Activated CD4-positive, CD25-positive, alpha-beta regulatory T cell (primary cell): ENCODE measurements at places on chromosomes 2 and 18.

- no peak for DNase-seq
Observed at GRCh38 chr2:30425326-30425725, 21.7 kb upstream of the LCLAT1 start.

DNA sequence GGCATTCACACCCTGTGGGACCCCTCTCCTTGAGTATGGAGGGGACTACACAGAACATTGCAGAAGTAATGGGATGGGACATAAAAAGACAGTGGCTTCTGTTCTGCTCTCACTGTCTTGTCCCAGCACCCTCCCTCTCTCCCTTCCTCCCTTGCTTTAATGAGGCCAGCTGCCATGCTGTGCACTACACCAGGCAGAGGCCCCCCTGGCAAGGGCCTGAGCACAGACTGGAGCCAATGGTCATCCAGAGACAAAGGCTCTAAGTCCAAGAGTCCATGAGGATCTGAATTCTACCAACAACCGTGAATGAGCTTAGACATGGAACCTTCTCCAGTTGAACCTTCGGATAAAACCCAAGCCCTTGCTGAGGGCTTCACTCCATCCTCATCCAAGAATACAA is 263.0 kb downstream of the NDUFA10 start:
- no peak for DNase-seq

GRCh38 chr18:9720327-9720726 is 12.2 kb downstream of the RAB31 start:
- DNase-seq: no peak

DNA sequence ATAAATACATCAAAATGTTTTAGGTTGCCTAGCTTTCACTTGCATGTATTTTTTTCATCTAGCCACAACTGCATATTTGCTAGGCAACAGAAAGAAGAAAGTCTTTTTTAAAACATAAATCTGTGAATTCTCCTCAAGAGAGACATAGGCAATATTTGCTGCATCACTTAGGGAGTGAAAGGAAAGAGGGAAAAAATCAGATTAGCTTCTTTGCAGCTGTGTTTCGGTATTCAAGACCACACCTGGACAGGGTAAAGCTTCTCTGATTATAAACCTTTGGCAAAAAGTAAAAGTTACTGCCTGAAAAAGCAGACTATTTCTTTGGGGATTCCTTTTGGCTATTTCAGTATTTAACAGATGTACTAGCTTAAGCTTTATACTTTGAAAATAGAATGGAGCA is 280.9 kb upstream of the ZSWIM2 start:
- DNase-seq: no peak

- DNase-seq: no peak
Observed at GRCh38 chr2:68762665-68763064, 28.1 kb downstream of the ARHGAP25 start.

DNA sequence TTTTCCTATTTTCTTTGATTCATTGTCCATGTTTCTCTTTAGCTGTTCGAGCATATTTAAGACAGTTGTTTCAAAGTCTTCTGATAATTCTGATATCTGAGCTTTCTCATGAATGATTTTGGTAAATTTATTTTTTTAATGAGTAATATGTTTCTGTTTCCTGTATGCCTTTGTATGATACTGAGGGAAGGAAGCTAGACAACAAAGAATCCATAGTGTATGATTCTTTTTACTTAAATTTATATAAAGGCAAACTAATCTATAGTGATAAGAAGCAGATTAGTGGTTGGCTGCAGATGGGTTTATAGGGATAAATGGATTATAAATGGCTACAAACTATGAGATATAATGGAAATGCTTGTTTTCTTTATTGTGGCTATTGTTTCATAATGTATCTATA is 352.7 kb upstream of the CDH2 start:
- DNase-seq: no peak

DNA sequence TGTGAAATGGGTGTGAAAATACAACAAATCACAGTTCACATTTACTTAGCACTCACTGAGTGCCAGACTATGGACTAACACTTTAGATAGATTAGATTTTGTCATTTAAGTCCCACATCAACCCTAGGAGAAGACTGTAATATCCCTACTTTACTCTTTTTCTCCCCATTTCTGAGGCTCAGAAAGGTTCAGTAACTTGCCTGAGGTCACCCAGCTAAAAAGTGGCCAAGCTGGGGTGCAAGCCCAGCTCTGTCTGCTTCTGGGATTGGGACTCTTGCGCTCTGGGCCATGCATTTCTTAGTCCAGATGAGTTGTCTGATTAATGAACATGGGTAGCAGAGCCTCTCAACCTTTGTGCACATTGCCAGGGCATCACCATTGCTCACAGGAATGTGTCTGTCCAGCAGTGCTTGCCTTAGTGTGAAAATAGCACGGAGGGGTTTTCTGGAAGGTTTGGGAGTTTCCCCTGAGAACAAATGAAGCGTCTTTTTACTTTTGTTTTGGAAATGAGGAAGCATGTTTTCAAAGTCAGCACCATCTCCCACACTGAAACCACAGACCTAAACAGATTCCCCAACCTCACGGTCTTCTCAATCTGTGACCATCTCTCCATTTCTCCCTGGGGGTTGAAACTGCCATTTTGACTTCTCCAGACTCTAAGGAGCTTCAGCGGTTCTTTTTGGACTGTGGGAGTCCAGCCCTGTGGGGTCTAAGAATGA is 31.9 kb downstream of the NRP2 start:
- DNase-seq: no peak

- no peak for DNase-seq
Observed at GRCh38 chr2:10868465-10869314, 43.0 kb upstream of the KCNF1 start.
